Left renal cortex interstitium (tissue), 4 donors: ENCODE measurements at places on chromosomes 6 and 20.

DNA sequence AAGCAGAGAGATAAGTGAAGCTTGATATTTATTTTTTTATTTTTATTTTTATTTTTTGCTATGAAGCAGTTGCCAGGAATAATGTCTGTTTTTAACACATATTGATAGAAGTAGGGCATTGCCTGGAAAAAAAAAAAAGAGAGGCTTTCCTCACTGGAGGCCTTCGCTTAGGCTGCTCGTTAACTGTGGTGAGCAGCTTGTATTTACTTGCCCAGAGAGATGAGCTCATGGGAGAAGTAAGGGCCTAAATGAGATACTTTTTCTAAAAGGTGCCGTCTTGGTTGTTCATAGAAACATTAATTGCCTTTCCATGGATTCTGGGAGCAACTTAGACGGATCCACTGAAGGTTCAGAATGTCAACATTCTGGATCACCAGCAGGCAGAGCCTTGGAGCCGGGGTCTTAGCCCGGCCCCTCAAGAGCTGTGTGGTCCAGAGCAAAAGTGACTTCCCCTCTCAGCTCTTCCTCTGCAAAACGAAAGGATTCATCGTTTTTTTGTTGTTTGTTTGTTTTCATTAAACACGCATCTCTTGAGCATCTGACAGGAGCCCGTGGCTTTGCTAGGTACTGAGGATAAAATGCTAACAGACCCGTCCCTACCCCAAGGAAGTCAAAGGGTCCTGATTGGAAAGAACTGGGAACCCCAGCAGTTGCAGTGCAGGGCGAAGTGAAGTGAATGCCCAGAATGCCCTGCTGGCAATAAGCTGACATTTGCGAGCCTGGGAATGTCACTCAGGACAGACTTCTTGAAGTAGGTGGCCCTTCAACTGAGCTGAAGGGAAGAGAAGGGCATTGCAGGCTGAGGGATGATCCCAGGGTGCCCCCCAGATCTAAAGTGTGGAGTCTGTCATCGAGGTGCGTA lies 138.5 kb downstream of the ZDHHC14 start:
- DNase-seq: no peak

DNA sequence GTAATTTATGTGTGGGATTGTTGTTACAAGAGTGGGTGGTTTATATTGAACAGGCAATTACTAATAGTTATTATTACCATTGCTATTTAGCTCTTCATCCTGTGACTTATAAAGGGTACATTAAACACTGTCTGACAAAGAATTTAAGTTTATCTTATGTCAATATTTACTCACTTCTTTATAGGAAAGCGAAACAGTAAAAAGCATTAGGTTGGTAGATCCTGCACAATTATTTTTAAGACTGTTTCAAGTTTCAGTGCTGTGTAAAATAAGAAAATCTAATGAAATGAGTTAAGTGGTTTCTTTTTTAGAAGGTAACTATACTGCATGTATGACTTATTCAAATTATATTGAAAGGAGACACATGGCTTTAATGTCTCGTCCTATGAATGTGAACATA lies 135.8 kb upstream of the MAP3K7 start:
- no peak for DNase-seq

GRCh38 chr20:2101057-2101864 lies at the start of gene STK35:
TSS of gene STK35 (plus strand) at chr20:2101827. CDS start at chr20:2101882, 55 bp downstream.
- no peak for DNase-seq

- no peak for DNase-seq
Measured at GRCh38 chr6:169960003-169960344, 208.6 kb downstream of the ERMARD start.

GRCh38 chr6:82783587-82784236 lies 281.9 kb downstream of the UBE3D start:
- DNase-seq: peak; percentile 1

DNA sequence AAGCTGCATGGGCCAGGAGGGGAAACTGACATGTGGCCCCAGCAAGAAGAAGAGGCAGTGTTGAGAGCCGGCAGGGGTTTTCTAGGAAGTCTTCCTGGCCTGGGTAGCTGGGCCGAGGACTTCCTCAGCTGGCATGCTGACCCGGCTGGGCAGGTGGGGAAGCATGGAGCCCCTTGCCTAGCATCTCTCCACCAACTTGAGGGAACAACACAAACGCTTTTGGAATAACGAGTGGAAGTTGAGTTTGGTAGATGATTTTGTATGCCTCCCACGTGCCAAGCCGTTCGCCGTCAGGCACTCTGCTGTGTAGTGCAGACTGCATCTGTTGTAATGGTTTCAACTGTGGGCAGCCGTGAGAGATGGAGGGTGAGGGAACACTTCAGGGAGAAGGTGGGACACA lies 7.3 kb downstream of the TMEM181 start:
- DNase-seq: no peak

DNA sequence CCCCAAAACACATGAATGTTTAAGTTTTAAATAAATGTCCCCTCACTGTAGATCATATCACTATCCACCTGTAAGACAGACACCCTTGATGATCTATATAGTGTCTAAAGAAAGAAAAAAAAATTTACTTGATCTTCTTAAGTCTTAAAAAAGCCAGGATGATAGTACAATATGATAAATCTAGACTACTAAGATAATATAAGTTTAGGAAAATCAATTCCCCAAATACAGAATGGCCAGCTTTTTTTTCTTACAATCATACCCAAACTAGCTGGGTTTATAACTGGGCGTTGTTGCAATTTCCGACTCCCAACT lies 14.4 kb downstream of the ZNF217 start:
- DNase-seq: no peak

- no peak for DNase-seq
Measured at GRCh38 chr6:4186385-4186784, 51.0 kb upstream of the ECI2 start.

DNA sequence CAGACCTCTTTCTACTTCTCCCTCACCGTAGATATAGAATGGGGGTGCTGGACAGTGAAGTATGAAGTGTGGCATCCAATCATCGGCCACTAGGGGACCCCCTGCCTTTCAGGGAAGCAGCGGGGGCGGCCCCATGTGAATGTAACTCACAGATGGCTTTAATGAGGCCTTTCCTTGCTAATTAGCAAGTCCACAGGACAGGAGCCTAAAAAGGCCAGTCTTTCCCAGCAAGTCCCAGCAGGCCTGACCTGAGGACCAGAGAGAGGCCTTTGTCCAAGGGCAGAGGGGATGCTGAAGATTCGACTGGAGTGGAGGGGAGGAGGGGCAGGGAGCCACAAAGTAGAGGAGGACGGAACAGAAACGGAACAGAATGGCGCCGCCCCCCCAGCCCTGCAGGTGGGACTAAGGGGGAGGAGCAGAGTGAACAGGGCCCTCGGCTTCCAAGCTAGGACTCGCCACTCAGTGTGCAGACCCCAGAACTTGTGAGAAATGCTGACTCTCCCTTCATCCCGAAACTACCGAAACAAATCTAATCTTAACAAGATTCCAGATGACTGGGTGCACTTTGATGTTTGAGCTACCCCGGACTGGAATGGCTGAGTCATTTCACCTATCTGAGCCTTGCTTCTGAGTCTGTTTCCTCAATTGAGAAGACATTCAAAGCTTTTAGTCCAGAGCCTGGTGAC lies 5.8 kb downstream of the C6orf132 start:
- DNase-seq: peak; percentile 28

GRCh38 chr6:134317471-134318131 lies at the start of gene SGK1:
TSS of gene SGK1 (minus strand) at chr6:134318112. CDS start at chr6:134317460, 652 bp downstream.
- no peak for DNase-seq
